ENCODE measurements at places on chromosomes 3 and 15.

GRCh38 chr3:24828011-24828410 is 333.4 kb upstream of the THRB start:
- no peak for DNase-seq

- DNase-seq = no peak
Measured at GRCh38 chr15:78449220-78449999, 11.4 kb downstream of the IREB2 start.

- DNase-seq = no peak
Measured at GRCh38 chr3:148964809-148965208, 26.5 kb upstream of the GYG1 start.

- no peak for DNase-seq
Measured at GRCh38 chr3:94362393-94362792, 299.5 kb downstream of the NSUN3 start.

DNA sequence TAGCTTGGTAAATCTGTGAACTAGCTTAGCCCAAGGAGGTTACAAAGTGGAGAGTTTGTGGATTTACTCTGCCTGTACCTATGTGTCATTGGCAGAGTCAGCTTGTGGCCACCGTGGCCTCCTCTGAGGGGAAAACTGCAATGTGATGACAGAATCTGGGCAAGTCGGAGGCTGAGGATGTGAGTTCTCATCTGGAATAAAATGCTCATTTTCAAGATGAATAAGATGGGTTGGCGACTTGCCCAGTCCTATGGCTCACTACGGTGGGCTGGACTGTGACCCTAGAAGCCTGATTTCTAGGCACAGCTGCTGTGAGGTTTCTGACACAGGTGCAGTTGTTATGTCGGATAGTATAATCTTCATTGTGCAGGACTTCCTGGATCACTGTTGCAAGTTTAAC is 83.7 kb downstream of the ETV5 start:
- DNase-seq = no peak

Data from CD4-positive, alpha-beta memory T cell (primary cell).